ENCODE measurements at places on chromosomes 2 and 18.

DNA sequence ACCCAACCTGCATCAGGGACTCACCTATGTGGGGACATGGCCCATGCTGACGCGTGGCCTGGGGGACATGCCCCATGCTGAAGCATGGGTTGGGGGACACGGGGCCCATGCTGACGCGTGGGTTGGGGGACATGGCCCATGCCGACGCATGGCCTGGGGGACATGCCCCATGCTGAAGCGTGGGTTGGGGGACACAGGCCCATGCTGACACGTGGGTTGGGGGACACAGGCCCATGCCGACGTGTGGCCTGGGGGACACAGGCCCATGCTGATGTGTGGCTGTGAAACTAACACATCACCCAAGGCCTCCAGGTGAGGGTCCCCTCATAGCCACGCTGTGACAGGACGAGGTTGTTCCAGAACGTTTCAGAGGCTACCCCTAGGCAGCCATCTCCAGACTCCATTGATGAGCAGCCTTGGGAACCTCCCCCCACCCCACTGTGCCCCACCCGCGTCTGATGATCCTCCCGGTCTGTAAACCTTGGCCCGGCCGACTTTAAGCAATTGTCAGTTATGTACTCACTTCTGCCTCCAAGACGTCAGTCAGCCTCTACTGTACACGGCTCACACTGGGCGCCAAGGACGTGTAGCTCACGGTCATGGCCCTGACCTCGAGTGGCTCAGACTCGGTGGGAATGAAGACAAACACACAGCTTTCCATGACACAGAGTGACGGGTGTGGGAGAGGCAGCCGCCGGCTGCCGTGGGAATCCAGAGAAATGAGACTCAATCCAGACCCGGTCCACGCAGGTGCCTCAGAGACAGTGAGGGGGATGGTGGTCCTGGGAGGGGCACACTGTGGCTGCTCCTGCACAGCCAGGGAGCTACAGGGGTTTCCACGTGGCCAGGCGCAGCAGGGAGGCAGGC is 50.2 kb upstream of the SLC66A3 start:
- no peak for DNase-seq

- DNase-seq = no peak
These were observed 25.0 kb upstream of the GMCL1 start for GRCh38 chr2:69804416-69804815.

DNA sequence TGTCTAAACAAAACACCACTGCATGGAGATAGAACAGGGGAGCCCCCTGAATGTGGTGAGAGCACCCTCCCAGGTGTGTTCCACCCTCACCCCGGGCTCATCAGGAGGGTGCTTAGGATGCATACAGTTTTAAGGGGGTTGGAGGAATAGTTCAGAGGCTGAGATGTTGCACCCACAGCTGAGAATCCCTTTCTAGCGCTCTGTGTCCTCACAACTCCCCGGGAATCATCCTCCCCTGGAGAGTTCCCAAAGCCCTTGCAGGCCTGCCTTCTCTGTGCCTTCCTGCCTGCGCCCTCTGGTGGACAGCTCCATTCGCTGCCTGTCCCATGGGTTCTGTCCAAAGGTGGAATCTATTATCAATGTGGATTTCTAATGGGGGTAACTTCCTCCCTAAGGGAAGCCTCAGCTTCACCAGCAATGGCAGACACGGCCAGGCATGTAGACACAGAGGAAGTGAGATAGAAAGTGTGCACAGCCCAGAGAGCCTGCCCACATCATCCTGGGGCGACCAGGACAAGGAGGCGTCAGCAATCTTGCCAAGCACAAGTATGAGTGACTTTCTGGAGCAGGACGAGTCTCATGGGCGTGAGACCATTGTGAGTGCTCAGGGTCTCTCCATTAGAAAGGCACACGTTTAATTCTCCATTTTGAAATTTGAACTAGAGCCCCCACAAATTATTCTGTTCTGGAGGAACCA is 1.2 kb upstream of the UGT1A5 start:
- DNase-seq = peak; percentile 33

DNA sequence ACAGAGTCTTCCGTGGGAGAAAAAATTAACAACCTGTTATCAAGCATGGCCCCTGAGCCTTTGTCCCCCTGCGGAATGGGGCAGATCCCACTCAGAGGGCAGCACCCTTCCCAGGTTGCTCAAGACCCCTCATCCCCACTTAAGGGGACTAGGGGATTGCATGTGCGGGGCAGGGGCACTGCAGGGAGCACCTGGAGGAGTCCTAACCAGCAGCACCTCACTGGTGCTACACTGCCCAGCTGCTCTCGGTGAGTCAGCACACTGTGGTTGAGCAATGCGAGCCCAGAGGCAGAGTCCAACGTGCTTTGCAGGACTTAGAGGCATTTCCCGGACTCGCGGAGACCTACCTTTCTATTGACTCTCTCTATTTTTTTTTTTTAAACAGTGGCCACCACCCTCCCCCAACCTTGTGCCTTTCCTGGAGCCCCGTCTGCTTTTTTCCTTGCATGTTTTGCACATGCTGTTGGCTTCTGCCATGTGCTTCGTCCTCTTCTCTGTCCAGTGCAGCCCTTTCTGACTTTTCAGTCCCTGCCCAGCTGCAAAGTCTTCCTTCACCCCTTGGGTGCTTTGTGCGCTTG is 74.0 kb downstream of the IL1R2 start:
- DNase-seq = no peak

GRCh38 chr2:227816507-227817294 is 3.1 kb downstream of the CCL20 start:
- DNase-seq = no peak

Measured in T-helper 2 cell treated with Interferon-gamma antibody and Interleukin-4, amounts not matched to agents 5 μg/mL and 100 μg/mL, for 36 hours (primary cell).